NCI-H2081 treated with DMSO at 0.1 percent for 48 hours (cell line): ENCODE measurements at places on chromosomes 11 and 22.

- DNase-seq = no peak
Observed at GRCh38 chr22:50419116-50419515, 55.7 kb downstream of the SBF1 start.

DNA sequence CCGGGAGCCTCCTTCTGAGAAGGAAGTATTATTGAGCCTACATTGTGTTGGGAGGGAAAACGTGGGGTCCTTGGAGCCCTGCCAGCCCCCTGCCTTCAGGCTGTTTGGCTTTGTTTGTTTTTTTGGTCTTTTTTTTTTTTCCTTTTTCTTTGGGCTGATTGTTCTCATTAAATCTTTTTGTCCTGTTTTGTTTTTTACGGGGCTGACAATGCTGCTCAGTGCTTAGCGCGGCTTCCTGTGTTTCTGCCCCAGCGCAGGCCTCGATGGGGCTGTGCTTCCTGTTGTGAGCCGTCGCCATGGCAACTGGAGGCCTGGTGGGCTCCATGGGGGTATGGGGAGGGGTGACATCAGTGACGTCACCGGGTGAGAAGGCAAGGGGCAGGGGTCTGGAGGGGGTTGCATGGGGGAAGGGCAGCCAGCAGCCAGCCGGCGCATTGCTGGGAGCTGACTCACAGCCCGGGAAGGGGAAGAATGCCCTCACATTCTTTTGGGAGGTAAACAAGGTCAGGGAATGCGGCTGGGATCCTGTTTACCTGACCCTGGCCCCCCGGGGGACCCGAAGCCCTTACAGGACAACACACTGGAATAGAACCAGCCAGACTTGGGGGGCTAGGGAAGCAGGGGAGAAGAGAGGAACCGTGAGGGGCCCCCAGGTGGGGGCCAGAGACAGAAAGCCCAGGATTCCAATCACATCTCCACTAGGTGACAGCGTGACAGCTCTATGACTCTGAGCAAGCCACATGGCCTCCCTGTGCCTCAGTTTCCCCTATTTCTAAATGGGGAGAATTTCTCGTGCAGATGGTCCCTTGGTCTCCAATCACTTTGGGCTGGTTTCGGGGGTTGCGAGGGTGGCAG is 22.2 kb upstream of the CBX7 start:
- no peak for DNase-seq

GRCh38 chr22:27135031-27135981 is 477.9 kb downstream of the MIAT start:
- DNase-seq = no peak

GRCh38 chr11:103051981-103052380 is 40.0 kb downstream of the DCUN1D5 start:
- no peak for DNase-seq

- DNase-seq = no peak
Observed at GRCh38 chr11:132852361-132852760, 679.9 kb downstream of the OPCML start.

DNA sequence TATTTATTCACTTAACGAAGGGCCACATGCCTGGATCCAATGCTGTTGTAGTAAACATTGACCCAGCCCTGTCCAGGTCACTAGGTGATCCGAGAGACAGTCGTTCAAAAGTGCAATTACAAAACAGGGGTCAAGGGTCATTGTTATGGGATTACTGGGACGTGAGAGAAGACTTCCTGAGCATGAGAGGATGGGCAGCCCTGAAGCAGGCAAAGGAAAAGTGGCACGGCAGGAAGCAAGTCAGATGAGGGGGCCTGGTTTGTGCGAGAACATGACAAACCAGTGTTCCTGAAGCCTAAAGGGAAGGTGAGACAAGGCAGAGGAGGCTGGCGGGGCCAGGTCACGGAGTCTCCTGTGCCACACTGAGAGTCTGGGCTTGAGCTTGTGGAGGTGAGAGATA is 15.8 kb upstream of the MMP20 start:
- DNase-seq = no peak

DNA sequence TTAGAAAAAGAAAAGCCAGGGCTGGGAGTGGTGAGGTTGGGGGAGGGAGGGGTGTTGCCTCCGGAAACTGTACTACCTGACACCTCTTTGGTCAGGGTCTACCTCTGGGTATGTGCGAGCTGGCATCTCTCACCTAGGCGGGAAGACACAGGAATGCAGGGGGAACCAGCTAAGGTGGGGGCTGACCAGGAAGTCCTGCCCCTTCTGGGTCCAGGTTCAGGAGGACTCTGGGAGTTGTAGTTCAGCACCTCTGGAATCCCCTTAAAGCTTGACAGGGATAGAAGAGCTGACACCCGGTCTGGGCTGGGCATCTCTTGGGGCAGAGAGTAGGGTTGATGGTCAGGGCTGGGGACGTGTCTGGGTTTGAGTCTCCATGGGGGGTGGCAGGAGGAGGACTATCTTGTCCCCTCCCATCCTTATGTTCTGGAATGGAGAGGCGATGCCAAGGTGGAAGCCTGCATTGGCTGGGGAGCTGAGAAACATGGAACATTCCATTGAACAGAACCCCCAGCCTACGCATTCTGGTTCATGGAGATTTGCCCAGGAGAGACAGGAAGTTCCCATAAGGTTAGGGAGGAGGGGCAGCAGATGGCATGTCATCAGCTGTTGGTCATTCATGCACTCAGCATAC is 2.1 kb upstream of the KIAA1671 start:
- no peak for DNase-seq

GRCh38 chr22:23800297-23801237 is 13.8 kb downstream of the SMARCB1 start:
- DNase-seq = no peak

GRCh38 chr11:73295241-73295995 is 12.7 kb upstream of the ARHGEF17 start:
- DNase-seq = no peak

DNA sequence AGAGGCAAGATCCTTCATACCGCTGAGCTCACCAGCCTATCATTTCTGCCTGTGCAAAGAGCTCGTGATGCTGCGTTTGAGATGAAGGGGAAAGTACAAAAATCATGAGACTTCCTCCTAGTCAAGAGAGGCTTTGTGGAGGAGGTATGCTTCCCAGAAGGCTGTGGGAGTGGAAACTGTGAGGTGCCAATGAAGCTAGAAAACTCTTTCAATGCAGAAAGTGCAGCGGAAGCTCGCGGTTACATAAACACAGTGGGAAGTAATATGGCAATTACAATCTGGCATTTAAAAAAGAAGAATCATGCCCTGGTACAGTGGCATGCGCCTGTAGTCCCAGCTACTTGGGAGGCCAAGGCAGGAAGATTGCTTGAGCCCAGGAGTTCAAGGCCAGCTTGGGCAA is 134.8 kb downstream of the EHF start:
- DNase-seq = no peak
